Mammary microvascular endothelial cell (primary cell): ENCODE measurements at places on chromosomes 12 and 14. TPM values are rescaled to one million over a fixed set of nuclear protein-coding genes. Genes with fewer than 3 reads are reported as not detected.

Gene TAS2R9
- total RNA-seq: not detected in 2 replicates

Gene NRXN3
- 0.27 and 0.49 TPM in 2 replicates for total RNA-seq

Gene LRP1-AS
- total RNA-seq: not detected in 2 replicates

Gene RFX4
- total RNA-seq: not detected in 2 replicates

Gene IQSEC3
- total RNA-seq: not detected in 2 replicates

Gene KRT7
- 332 and 351 TPM in 2 replicates for total RNA-seq

Gene RASSF9
- 0.47 and 1.1 TPM in 2 replicates for total RNA-seq

Gene CCDC177
- total RNA-seq: not detected in 2 replicates

Gene NPFF
- total RNA-seq: not detected in 2 replicates

Gene ISCU
- total RNA-seq: 112 and 120 TPM in 2 replicates
